Activated CD4-positive, alpha-beta T cell treated with anti-CD3 and anti-CD28 coated beads, Interleukin-2, amount 10 ng/mL, durations not matched to agents 7 days and 5 days (primary cell): ENCODE measurements at places on chromosomes 3 and 15. TPM values are rescaled to one million over a fixed set of nuclear protein-coding genes. Genes with fewer than 3 reads are reported as not detected.
A peak's percentile ranks its signal among the peaks of the same experiment; 100 is the strongest.

DNA sequence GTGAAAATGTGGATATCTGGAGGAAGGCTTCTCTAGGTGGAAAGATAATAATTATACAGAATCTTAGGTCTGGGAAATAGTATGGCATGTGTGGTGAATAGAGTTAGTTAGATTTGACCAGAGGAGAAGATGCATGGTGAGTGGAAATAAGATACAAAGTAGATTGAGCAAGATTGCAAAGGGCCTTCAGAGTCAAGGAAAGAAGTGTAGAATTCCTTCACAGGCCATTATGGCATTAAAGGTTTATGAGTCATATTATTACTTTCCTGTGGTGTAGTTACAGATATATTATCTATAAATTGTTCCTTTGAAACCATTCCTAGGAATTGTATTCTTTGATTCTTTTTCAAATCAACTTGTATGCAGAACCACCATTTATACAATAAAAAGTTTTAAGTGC is 660.3 kb downstream of the SI start:
- DNase-seq, result no peak

The MINAR1 gene
- total RNA-seq, result 0.40 TPM

- no peak for DNase-seq
Observed at GRCh38 chr3:164326714-164327113, 751.6 kb downstream of the SI start.

- no peak for DNase-seq
Observed at GRCh38 chr3:39000008-39000450, 51.7 kb downstream of the SCN11A start.

GRCh38 chr3:190027116-190027515 is 93.6 kb downstream of the P3H2 start:
- no peak for DNase-seq

The ADAMTS9 gene
- not detected for total RNA-seq

The ADAMTS7 gene
- total RNA-seq, result 0.10 TPM

- DNase-seq, result peak; percentile 79
Observed at GRCh38 chr3:183555541-183556081, at the start of gene KLHL6. Gene KLHL6, minus strand, starts transcription at chr3:183555706. Its CDS starts 53 bp downstream, at chr3:183555653.

- DNase-seq, result no peak
Observed at GRCh38 chr3:47227678-47228077, 54.9 kb downstream of the KIF9 start.

The CCR1 gene
- total RNA-seq, result 6.6 TPM

DNA sequence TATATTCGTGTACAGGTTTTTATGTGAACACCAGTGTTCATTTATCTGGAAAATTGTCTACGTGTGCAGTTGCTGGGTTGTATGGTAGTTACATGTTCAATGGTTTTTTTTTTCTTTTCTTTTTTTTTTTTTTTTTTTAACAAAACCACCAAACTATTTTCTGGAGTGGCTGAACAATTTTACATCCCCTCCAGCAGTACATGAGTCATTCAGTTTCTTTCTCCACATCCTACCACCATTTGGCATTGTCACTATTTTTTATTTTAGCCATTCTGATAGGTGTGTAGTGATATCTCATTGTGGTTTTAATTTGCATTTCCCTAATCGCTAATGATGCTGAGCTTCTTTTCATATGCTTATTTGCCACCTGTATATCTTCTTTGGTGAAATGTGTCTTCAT is 256.3 kb upstream of the EOMES start:
- DNase-seq, result no peak

The PCOLCE2 gene
- total RNA-seq, result not detected

- no peak for DNase-seq
Observed at GRCh38 chr15:62920682-62921502, 121.7 kb upstream of the TPM1 start.

DNA sequence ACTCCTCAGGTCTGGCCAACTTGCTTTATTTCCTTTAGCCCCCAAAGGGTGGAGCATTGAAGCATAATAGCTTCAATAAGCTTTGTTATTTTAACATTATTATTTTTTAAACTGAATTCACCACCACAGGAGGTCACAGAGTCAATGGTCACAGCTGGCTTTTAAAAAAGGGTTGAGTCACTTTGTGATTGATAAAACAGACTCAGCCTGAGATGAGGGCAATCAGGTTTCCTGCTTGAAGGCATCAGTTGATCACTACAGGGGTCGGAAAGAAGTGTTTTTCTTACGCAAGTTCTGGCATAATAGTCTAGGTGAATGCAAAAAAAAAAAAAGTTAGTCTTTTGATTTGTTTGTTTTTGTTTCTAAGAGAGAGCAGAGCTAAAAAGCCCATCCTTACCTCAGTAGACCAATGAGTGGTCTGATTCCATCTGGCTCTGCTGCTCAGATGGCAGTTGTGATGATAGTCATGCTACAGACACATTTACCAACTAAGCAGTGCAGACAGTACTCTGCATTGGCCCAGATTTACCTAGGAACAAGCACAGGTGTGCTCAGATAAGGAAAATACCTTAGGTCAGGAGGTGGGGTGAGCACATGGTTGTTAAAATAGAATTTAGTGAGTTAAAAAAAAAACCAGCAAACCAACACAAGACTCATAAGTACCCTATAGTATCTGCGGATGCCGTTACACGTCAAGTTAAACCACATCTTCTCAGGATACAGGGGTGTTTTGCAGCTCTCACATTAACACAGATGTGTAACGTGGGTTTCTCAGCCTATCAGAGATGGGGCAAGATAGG is 22.6 kb downstream of the ZNF80 start:
- peak; percentile 54 for DNase-seq

The NKTR gene
- total RNA-seq, result 106 TPM

The CACNA2D2 gene
- 0.62 TPM for total RNA-seq

DNA sequence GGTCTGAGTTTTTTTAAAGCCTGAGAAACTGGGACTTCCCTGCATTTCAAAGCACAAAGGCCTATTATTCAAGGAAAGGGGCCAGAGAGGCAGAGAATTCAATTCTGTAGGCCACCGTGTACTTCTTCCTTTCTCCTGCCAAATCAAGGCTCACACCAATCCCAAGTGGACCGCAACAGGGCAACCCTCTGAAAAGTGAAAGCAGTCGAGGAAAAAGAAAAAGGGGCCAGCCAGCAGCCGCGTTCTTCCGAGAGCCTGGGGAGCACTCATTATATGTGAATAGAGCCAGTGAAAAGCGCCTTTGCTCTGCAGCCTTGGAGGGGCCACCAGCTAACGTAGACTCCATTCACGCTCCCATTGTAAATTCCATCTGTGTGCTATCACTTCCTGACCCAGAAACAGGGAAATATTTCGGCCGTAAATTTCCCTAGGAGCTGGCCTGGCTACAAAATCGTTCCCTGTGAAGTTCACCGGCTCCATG is 45.9 kb upstream of the THUMPD3 start:
- DNase-seq, result no peak
